ENCODE measurements at places on chromosomes 6 and 20. TPM values are rescaled to one million over a fixed set of nuclear protein-coding genes. Genes with fewer than 3 reads are reported as not detected.

DNA sequence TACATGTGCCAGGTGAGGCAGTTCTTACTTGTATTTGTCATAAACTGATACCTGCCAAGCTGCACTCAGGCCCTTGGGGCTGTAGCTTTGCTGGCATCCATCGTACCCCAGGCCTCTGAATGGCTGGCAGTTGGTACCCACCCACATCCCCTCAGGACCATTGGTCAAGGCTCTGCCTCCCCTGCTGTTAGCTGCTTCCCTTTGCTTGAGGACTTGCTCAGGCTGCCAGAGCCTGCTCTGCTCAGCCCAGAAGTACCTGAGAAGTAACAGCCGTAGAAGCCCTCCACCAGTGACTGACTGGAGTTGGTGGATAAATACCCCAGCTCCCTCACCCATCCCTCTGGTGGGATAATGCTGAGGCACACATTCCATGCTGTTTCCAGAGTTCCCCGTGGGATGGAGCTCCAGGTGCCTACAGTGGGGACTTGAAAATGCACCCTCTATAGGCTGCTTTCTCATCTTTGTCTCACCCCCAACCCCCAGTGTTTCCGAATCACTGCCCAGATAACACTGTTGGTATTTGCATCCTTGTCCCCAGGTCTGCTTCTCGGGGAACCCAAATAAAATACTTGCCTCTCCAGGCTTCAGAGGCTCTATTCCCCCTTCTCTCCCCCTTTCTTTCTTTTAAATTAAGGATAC, 7.3 kb downstream of the EBF4 start:
- DNase-seq: no peak

DNA sequence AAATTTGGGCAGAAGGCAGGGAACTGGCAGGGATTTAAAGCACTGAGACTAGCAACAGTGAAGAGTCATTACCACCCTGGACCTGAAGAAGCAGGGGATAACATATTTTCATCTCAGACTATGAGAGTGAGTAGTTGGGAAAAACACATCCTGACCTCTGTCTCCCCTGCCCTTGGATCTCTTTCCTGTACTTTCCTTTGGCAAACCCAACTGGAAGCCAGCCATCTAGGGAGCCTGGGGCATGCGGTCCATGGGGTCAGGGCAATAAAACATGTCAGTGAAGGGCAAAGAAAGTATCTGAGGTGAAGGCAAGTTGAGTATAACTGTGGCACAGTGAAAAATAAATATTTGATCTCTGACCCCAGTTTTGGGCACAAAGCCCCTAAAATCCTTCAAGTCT, 698.2 kb downstream of the DOK5 start:
- DNase-seq: no peak

DNA sequence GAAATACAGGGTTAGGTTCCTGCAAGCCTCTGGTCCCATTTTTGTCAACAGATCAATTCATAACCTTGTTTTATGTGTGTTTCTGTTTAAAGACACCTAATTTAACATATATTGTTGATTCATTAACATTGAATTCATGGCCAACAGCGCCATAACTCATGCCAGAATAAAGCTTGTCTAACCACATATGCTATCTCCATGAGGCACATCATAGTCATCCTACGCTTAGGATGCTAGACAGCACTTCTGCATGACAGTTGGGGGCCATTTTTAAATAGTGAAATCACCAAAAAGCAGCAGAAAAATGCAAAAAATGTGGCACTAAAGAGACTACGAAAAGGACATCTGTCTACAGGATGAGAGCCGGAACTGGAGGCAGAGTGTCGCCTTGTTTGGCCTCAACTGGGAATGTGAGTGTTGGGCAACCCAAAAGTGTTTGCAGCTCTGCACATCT, 37.9 kb downstream of the TRAM2 start:
- DNase-seq: peak; percentile 65

DNA sequence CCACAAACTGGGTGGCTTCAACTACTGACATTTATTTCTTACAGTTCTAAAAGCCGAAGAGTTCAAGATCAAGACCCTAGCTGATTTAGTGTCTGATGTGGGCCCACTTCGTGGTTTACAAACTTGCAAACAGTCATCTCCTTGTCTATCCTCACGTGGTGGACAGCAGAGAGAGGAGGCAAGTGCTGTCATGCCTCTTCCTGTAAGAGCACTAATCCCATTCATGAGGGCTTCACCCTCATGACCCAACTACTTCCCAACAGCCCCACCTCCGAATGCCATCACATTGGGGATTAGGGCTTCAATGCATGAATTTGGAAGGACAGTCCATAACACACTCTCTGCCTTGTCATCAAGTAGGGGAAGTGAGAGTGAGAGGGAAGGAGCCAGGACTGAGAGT, 15.6 kb upstream of the ISM1 start:
- no peak for DNase-seq

DNA sequence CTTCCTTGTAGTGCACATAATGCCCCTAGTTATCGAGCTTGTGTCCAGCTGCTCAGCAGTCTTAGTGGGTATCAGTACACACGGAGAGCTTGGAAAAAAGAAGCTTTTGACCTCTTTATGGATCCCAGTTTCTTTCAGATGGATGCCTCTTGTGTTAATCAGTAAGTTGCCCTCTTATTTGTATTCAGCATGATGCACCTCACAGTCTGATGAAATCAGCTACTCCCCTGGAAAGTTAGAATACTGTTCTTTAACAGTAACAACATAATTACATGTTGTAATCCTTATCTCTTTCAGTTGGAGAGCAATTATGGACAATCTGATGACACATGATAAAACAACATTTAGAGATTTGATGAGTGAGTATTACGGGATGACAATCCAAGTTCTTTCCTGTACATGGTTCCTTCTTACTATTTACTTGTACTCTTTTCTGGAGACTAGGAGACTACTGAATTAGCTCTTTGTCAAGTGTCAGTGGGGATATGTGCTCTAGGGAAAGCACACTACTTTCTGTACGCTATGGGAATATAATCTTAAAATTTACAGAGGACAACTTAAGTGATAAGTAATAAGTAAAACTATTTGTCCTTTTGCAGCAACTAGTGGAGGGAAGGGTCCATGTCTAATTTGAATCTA, 39.1 kb downstream of the PGM3 start:
- peak; percentile 53 for DNase-seq

- DNase-seq: peak; percentile 66
Measured at GRCh38 chr20:33689973-33690372, 3.8 kb upstream of the E2F1 start.

LY86 gene
- not detected for polyA plus RNA-seq

ROMO1 gene
- 555 TPM for polyA plus RNA-seq

FAM209B gene
- polyA plus RNA-seq: 0.32 TPM

CCN2 gene
- polyA plus RNA-seq: 1,345 TPM

C20orf144 gene
- polyA plus RNA-seq: 0.19 TPM
